ENCODE measurements at places on chromosomes 3 and 15.

- DNase-seq, result no peak
These were observed 24.1 kb downstream of the CHD2 start for GRCh38 chr15:92924216-92924615.

DNA sequence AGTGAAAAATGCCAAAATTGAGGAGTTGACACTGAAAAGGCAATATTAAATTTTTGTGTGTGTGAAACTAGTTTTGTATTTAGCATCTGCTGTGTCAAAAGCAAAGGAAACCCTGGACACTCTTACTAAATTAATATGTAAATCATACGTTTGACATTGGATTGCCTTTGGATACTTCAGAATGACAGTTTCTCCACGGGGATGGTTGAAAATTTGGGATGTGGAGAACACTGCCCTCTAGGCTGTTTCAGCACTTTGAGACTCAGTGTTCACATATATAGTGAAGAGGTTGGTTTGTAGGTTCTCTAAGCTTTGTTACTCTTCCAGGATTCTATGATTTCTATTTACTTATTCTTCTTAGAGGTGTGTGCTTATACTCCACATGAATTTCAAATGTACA is 3.0 kb downstream of the ROBO2 start:
- no peak for DNase-seq

DNA sequence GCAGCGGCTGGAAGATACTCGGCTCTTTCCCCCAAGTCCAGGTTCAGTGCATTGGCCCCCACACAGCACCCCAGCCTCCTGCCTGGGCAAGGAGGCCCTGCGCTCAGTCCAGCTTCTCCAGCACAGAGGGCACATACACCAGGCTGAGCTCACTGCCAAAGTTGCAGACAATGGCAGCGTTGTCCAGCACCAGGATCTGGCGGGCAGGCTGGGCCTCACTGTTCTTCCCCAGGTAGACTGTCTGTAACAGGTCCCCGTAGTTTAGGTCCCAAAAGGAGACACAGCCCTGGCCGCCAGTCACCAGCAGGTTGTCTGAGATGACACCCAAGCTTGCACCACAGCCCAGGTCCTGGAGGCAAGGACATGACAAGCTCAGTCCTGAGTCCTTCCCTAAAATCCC is 32.9 kb downstream of the PTPN23 start:
- DNase-seq, result no peak

- no peak for DNase-seq
These were observed 192.8 kb downstream of the ULK4 start for GRCh38 chr3:41769106-41769505.

- DNase-seq, result no peak
These were observed 11.1 kb downstream of the DCUN1D1 start for GRCh38 chr3:182969277-182969676.

- DNase-seq, result no peak
These were observed 120.5 kb downstream of the KBTBD8 start for GRCh38 chr3:67118635-67119034.

DNA sequence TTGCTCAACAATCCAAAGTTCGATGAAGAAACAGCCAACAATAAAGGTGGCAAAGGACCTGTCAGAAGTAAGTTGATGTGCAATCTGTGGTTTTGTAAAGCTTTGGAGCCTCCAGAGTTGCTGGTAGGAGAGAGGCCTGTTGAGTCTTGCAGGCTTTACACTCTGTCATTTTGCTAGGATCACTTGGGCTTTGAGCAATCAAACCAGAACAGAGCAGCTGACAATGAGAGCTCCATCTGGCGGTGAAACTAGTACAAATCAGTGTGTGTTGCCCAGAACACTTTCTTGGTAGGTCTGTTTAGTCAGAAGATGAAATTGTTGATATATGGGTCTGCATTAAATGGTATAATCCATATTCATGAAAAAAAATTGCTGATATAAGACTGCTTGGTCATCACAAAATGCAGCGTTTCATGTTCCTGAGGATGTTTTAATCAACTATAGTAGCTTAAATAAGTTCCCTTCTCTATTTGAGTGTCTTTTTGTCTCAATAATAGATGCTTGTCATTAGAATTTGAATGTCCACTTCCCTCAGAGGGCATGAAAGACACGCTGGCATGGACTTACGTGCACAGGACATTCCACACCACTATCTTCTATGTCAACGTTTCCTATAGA is 25.7 kb downstream of the TMOD2 start:
- peak; percentile 11 for DNase-seq

GRCh38 chr15:67103432-67103831 is 38.0 kb downstream of the SMAD3 start:
- no peak for DNase-seq

DNA sequence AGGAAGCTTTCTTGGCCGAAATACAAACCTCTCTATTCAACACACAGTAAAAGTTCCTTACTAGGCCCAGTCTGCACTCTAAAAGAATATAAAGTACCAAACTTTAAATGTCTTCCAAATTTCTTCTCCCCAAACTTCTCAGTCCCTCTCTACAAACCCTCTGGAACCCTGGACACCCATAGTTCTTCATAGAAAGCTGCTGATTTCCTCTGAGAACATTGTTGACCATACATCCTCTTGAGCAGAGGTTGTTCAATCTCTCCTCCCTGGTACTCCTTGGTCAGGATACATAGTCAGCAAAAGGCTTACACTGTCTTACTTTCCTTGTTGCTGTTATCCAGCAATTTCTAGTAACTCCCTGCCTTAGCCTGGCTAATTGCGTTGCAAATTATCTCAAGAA is 3.1 kb upstream of the ACAP2 start:
- DNase-seq, result no peak

- no peak for DNase-seq
These were observed 41.5 kb downstream of the FGF12 start for GRCh38 chr3:192685801-192686200.

DNA sequence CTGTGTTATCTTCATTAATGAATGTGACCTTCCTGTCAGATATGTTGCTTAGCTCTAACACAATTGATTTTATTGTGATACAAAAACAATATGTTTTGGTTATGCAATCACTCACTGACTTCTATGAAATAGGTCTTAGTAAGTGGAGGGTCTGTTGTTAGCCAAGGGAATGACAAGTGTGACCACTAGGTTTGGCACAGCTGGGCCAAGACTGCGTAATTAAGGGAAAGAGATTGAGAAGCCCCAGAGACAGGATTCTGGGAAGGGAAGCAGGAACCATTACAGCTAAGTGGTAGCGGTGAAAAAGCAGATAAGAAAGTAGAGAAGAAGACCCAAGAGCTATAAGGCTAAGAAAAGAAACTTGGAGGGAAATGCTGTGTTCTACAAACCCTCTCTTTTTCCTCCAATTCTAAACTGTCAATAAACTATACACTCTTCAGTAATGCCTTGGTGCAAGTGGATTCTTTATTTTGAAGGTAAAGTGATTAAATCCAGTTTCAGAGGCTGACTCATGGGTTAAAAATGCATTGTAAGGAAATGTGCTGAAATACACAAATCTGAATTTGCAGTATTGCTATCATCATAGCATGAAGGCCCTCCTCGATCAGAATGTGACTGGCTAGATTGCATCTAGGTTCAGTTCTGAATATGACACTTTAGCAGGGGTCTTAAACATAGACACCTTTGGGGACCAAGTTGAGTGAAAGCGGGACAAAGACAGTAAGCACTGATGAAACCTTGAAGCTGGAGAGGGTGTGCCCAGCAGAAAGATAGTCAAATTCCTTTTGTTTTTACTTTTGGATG is 26.1 kb downstream of the KCNMB2 start:
- no peak for DNase-seq

DNA sequence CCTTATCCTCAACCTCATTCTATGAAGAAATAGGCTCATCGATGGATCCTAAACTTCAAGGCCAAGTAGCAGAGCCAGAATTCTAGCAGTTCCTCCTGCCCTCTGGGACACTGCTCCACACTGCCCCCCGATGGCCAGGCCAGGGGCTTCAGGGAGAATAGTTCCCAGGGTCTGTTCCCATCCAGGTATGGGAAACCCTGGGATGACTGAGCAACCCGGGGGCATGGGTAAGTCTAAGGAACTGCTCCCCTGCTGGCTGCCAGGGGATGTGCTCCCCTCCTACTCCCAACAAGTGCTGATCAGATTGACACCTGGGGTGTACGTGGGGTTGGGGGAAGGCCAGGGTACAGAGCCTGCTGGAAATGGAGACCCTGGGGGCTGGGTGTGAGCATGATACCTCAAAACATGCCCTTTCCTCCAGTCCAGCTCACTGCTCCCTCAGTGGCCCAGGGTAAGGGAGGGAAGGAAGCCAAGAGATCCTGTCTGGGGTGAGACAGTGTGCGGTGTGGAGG is 7.6 kb downstream of the ULK3 start:
- no peak for DNase-seq

DNA sequence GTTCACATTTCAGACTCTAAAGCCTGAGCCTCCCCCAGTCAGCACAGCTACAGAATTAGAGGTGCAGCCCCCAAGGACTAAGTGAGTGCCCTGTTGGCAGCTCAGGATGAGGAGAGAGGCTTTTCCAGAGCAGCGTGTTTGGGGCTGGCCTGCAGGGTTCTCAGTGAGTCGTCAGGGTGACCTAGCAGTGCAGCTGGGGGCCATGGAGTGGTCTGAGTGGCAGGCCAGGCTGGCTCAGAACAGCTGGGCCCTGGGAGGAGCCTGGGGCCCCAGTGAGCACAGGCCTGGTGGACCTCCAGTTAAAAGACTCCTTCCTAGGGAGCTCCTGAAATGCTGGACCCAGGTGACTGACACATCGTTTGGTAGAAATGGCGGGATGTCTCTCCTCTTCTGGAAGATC is 108.3 kb downstream of the SLC49A4 start:
- DNase-seq, result no peak

GRCh38 chr15:72796515-72797337 is 13.2 kb upstream of the ADPGK start:
- peak; percentile 3 for DNase-seq

- DNase-seq, result no peak
These were observed 13.8 kb upstream of the KCNMB2 start for GRCh38 chr3:178522200-178523052.

DNA sequence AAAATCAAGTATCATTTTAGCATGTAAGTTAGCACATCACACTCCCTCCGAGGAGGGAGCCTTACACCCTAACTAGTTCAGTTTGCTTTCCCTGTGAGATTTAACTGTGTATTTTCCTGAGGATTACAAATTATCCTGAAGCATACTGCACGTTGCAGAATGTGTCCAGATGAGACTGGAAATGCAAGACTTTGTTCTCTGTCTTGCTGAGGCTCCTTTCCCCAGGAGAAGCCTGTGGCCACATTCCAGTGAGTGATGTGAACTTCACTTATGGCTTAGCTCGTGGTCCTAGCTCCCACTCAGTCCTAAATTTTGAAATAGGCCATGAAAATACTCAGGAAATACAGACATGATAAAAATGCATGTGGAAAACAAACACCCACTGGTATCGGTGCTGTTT is 23.7 kb downstream of the PDZRN3 start:
- DNase-seq, result no peak

DNA sequence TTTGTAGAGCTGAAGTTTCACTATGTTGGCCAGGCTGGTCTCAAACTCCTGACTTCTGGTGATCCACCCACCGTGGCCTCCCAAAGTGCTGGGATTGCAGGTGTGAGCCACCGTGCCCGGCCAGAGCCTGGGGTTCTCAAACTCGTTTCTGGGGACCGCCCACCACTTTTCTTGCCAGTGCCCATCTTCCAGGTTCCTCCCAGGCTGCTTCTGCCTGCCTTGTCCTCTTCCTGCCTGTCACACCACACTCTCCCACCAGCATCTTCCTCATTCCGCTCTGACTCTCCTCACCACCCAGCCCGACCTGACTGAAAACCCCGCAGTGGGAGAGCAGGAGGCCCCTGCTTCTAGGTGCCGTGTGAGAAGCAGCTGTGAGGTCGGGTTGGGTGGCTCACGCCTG is 3.1 kb upstream of the DYNLT2B start:
- DNase-seq, result no peak

- no peak for DNase-seq
These were observed 585.9 kb downstream of the OTOL1 start for GRCh38 chr3:162082516-162082915.

DNA sequence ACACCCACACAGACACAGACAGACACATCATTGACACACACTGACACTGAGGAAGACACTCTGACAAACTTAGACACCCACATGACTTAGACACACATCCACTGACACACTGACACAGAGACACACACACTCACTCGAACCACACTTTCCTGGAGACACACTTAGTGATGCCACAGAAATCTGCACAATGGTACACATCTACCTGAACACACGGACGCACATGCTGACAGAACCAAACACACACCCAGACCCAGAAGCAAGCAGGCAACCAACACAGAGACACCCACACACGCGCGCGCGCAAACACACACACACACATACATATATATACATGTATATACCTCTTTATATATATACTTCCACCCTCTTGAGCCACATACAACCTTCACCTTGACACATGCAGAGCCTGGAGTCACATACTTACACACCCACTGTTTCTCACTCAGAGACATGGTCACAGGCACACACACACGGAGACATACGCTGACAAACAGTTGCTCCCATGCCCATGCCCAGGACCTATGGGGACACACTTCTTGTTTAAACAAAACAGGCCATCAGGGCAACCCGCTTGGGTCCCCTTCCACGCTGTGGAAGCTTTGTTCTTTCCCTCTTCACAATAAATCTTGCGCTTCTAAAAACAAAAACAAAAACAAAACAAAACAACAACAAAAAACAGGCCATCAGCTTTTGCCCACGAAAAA is 913 bp upstream of the SCN5A start:
- DNase-seq, result no peak

- DNase-seq, result no peak
These were observed 41.4 kb downstream of the CRTC3 start for GRCh38 chr15:90571063-90571541.

- no peak for DNase-seq
These were observed 91.1 kb downstream of the USP13 start for GRCh38 chr3:179743913-179744312.

GRCh38 chr3:42052484-42053351 is 38.4 kb upstream of the TRAK1 start:
- DNase-seq, result no peak

GRCh38 chr15:64891561-64891960 is 20.1 kb upstream of the ANKDD1A start:
- no peak for DNase-seq

DNA sequence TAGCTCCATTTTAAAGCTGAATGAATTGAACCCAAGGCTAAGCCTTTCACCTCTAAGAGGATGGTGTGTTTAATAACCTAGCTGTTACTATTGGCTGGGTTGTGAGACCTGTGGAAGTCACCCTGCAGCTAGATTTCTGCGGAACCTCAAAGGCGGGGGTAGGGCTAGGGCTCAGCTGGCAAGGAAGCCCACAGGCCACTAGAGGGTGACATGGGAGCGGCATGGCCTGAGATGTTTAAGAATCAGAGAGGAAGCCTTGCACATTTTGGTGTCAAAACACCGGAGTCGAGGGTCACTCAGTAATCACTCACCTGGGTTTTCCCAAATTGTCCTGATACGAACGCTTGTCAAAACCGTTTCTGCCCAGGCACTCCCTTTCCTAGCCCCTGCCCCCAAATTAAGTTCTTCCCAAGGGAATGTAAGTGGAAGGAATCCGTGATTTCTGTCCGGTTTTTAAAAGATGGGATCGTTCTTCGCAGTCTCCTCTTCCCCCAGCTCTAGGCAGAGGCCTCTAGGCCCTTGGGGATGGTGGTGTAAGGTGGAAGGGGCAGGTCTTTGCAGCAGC is 3.8 kb upstream of the ACAD9 start:
- no peak for DNase-seq

- DNase-seq, result no peak
These were observed 180.2 kb downstream of the VPS13C start for GRCh38 chr15:61880084-61880483.

GRCh38 chr15:64235552-64235951 is 72.7 kb upstream of the PPIB start:
- no peak for DNase-seq

GRCh38 chr15:47186075-47186474 is 531.2 kb upstream of the SEMA6D start:
- no peak for DNase-seq
